Stimulated activated CD8-positive, alpha-beta memory T cell treated with anti-CD3 and anti-CD28 coated beads, Interleukin-2, amount 100 ng/mL, for 1 hour (primary cell): ENCODE measurements at places on chromosomes 11 and 22.

DNA sequence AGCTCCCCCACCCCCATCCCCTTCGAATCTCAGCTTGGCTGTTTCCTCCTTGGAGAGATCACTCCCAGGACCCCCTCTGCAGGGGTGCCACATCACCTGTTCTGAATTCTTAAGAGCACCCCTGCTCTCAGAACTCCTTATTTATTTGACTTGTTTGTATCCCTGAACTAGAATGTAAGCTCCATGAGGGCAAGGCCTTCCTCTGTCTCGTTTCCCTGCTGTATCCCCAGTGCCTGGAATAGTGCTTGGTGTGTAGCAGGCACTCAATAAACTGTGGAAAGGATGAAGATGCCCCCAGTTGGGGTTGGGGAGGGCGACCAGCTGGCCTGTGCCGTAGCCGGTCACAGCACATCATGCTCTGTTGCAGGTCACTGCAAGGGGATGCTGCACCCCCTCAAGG, 3.6 kb upstream of the MDK start:
- DNase-seq: no peak

DNA sequence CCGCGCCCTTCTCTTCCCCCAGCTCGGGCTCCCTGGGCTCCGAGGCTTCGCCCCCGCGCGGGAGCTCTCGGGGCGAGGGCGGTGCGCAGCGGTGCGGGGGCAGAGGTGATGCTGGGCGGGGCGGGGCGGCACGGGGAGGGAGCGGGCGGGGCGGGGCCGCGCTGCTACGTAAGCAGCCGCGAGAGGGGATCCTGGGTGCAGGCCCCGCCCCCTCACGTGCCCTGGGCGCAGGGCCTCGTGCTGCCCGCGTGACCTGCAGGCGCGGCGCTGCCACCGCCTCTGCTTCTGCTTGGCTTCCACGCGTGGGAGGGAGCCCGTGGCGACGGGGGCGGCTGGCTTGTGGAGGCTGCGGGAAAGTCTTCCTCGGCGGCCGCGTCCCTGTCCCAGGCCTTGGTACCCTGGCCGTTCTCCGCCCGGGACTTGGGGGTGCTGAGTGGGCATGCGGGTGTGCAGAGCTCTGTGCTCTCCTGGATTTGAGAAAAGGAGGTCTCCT, 132.6 kb upstream of the HSD17B12 start:
- DNase-seq: no peak

GRCh38 chr22:49253656-49254055, 574.0 kb downstream of the BRD1 start:
- DNase-seq: no peak

- no peak for DNase-seq
Measured at GRCh38 chr11:72576661-72577060, 97.6 kb downstream of the PDE2A start.

DNA sequence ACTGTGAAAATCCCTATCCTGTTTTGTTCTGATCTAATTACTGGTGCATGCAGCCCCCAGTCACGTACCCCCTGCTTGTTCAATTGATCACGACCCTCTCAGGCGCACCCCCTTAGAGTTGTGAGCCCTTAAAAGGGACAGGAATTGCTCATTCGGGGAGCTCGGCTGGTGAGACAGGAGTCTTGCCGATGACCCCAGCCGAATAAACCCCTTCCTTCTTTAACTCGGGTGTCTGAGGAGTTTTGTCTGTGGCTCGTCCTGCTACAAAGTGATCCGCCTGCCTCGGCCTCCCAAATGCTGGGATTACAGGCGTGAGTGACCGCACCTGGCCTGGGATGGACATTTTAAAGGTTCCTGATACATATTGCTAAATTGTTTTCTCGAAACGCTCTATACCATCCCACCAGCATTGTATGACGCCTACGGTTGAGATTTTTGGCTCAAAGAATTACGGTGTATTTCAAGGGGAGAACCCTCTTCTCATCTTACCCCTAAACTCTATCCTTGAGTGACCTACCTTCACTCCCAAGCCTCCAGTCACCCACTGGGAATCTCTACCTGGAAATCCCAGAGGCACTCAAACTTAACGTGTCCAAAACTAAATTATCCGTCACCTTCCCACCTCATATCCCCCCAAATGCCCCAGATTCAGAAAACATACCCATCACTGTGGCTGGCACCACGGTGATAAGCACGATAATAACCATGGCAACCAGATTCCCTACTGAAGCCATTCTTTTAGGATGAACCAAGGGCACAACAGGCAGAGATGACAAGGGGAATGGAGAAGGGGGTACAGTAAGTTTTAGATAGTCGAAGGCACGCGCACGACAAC, 789 bp upstream of the POLA2 start:
- DNase-seq: no peak

DNA sequence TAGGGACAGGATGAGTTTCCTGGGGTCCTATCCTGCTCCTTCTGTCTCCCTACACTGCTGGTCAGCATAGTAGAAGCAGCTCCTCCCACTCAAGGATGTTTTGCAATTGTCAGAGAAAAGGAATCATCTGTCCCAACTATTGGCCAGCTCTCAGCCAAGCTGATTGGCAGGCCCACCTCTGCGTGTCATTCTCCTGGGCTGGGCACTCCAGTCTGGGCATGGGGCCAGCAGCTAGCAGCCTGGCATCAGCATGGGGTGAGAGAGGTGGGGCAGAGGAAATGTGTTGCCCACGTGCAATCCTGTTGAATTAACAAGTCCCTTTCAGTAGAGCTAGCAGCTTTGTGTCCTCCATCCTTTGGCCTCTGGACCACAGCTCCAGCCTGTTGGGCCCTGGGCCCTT, 14.1 kb downstream of the ANKK1 start:
- DNase-seq: no peak

- DNase-seq: no peak
Measured at GRCh38 chr11:79942090-79942489, 501.3 kb upstream of the TENM4 start.
